ENCODE measurements at places on chromosomes 12 and 14.

DNA sequence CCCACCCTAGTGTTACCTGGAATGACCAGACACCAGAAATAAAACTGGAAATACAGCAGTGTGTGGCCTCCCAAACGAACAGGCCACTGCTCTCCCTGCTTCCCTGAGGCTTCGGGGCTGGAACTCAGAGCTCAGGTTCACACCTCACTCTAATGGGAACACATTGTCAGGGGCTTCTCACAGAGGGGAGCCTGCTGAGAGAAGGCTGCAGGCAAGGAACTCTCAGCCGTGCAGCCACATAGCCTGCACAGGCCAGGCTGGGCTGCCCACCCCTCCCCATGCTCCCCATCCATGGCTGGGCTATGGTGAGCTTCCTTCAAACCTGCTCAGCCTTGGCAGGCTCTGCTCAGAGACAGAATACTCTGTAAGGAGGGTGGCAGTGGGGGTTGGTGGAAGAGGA, 302.5 kb downstream of the EMP1 start:
- no peak for DNase-seq

- DNase-seq: no peak
Measured at GRCh38 chr14:44988694-44989093, 26.7 kb downstream of the TOGARAM1 start.

DNA sequence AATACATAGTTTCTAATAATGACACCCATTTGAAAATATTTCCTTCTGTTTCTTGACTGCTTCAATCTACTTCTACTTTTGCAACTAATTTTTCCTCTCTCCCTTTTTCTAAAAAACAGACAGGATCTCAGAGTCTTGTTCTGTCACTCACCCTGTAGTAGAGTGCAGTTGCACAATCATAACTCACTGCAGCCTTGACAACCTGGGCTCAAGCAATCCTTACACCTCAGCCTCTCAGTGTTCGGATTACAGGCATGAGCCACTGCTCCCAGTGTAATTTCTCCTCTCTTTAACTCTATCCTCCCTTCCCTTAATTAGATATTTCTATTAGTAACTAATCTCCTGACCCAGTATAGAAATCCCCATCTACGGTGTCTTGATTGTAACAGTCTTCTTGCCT, 45.4 kb downstream of the SENP1 start:
- no peak for DNase-seq

GRCh38 chr14:103398427-103399195, 13.4 kb downstream of the MARK3 start:
- DNase-seq: no peak

GRCh38 chr12:1937481-1938224, 19.2 kb upstream of the CACNA2D4 start:
- no peak for DNase-seq

DNA sequence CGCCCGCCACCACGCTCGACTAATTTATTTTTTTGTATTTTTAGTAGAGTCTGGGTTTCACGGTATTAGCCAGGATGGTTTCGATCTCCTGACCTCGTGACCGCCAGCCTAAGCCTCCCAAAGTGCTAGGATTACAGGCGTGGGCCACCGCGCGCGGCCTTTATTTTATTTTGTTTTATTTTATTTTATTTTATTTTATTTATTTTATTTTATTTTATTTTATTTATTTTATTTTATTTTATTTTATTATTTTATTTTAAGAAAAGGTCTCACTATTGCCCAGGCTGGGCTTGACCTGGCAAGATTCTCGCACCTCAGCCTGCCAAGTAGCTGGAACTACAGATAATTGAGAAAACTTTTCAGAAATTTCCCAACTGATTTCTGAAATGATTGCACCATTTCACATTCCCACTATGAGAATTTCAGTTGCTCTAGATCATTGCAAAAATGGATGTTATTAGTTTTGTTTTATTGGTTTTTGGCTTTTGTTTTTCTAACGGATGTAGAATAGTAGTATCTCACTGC, 358.3 kb downstream of the SLC6A15 start:
- no peak for DNase-seq

DNA sequence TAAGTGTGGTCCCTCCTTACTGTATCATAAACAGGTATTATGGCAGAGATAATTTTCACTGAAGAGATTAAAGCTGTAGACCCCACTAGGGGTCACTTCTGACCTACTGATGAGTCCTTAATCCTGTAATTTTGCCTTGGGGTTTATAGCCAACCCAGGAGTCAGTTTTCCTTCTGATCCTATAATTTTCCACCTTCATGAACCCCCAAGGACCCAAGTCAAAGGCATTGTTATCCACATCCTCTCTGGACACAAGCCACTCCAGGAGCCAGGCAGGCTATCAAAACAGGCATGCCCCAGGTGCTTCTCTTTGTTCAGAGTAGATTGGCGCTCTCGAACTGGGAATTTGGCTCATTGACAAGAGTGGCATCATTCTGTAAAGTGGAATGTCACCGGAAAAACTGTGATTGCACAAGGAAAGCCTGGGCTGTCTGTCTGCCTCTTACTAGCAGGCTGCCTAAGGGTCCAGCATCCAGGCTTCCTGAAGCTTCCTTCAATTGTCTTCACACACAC, 1523.2 kb upstream of the FLRT2 start:
- no peak for DNase-seq

DNA sequence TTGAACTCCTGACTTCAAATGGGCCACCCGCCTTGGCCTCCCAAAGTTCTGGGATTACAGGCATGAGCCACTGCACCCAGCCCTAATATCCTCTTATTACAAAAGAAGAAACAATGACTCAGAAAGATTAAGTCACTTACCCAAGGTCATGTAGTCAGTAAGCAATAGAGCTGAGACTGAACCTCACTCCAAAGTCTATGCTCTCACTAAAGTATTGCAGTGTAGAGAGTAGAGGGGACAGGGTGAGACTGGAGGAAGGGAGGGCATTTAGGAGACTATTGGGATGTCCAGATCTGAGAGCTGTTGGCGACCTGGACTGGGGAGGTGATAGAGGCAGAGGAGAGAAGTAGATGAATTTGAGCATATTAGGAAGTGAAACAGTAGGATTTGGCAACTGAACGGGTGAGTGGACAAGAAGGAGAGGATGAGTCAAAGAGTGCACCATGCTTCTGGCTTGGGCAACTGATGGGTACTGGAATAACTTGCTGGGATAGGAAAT, 11.8 kb downstream of the P2RX7 start:
- DNase-seq: peak; percentile 63

- DNase-seq: peak; percentile 76
Measured at GRCh38 chr12:66409195-66409871, 107.0 kb downstream of the HELB start.

DNA sequence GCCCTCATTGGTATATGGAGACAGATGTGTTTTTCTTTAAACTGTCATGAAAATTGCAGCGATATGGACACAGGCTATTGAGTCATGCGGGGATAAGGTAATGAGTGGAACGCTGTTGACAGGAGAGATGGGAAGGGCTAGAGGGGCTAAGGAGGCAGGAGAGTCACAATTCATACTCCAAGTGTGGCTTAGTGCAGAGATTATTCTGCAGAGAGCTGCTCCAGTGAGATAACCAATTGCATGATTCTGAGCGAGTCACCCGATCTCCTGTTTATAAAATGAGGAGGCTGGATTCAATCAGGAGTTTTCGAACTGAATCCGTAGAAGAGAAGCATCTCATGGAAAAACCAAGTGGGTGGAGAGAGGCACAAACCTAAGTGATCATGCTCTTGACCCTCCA, 106.4 kb upstream of the PLEKHG7 start:
- no peak for DNase-seq

- DNase-seq: no peak
Measured at GRCh38 chr12:5716201-5716600, 228.9 kb downstream of the ANO2 start.

- DNase-seq: no peak
Measured at GRCh38 chr14:54347044-54347443, 49.8 kb upstream of the CDKN3 start.

DNA sequence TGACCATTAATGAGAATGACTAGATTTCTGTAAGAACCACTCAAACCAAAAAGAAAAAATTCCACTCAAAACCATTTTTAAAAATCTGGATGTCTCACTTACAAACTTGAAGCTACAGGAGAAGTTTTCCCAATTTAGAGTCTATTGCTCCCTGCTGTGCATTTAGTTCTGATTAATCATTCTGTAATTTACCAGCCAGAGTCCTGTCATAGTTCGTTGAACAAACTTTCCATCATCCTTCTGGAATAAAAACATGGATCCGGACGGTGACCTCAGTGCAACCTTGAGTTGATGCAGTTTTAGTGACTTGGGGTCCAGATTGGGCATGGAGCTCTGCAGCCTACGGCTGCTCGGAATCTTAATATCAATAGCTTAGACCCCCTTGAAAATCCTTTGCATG, 73.4 kb downstream of the PRMT8 start:
- DNase-seq: no peak

GRCh38 chr12:54697851-54698250, 49.7 kb upstream of the DCD start:
- no peak for DNase-seq

- no peak for DNase-seq
Measured at GRCh38 chr12:124543052-124543589, 24.3 kb downstream of the NCOR2 start.

GRCh38 chr12:17028348-17028747, 422.4 kb upstream of the LMO3 start:
- no peak for DNase-seq

DNA sequence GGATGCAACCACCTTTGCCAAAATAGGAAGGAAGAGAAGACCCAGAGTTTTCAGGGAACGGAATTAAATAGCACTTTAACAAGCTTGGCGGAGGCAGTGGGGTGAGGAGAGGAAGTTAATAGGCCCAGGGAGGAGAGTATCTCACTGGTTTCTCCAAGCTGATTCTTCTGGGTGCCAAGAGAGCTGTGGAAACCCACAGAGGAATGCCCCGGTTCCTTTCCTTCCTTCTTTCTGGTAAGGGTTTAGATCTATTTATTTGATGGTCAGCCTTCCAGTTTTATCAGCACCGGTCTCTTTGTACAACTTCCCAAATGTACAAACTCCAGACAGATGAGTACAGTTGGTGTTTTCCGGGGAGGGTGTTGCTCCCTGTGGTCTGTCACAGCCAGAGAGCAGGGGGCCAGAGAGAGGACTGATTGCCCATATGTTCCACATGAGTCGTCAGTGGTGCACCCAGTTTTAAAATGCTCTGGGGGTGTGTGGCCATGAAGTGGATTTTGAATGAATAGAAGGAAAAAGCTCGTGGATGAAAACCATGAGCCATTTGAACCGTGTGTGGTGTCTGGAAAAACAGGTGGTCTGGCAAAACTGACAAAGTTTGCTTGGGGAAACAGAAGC, 26.6 kb downstream of the PRKCH start:
- DNase-seq: peak; percentile 8

GRCh38 chr12:102052192-102053061, 9.4 kb downstream of the WASHC3 start:
- DNase-seq: no peak

GRCh38 chr12:119949145-119949544, 39.9 kb upstream of the BICDL1 start:
- no peak for DNase-seq

- no peak for DNase-seq
Measured at GRCh38 chr14:55851301-55851700, 266.9 kb upstream of the PELI2 start.

- DNase-seq: no peak
Measured at GRCh38 chr14:52833891-52834290, 42.5 kb upstream of the GNPNAT1 start.

DNA sequence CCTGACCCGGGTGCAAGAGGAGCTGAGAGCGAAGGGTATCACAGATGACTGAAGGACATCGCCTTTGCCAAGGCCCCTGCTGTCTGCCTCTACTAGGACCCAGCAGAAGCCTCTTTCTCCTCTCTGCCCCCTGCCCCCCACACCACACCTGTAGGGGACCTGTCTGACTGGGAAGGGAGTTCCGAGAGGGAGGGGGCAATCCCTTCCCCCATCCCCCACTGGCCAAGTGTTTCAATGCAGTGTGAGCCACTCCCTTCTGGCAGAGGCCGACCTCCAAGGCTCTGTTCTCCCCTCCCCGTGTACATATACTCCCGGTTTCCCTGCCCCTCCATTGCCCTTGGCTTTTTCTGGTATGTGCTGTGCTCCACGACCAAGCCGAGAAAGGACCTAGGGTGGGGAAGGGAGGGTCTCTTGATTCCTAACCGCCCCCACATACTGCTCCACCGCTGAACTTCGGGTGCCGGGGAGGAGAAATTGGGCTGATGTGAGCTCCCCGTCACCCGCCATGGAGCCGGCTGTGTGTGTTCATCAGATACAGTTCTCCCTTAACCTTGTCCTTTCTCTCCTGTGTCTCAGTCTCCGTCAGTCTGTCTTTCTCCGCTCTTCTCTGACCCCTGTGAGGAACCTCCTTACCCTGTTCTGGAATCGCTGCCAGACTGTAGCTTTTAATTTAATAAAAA, 2.0 kb upstream of the ARHGEF25 start:
- no peak for DNase-seq

- DNase-seq: no peak
Measured at GRCh38 chr12:12723149-12723680, 6.0 kb downstream of the CDKN1B start.

DNA sequence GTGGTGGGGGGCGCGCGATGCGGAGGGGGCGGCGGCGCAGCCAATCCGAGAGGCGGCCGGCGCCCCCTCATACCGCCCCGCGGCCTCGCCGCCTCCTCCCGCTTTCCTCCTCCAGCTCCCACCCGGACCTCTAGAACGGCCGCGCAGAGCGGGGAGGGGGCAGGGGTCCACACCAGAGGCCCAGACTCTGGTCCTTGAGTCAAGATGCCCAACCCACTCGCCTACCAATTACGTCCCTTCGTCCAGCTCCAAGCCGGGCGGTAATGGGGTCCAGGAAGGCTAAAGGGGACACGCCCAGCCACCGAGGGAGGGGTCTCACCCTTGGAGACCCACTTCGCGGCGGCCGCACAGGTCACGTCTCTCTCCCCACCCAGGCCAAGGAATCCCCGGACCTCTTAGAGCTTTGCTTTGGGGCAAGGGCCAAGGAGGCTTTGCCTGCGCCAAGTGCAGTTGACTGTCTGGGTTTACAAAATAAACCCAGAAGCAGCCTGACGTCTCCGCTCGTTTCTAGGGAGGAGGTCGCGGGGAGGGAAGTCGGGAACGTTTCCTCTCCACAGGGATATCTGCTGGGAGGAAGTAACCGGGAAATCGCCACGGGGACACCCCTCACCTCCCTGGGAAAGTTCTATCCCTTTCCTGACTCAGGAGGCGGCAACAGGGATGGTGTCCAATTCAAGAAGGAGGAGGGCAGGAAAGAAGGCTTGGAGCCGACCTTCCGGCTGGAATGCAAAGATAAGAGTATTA, 394 bp upstream of the AMIGO2 start:
- no peak for DNase-seq

GRCh38 chr12:57215668-57216013, 953 bp upstream of the NXPH4 start:
- no peak for DNase-seq

Data from AML-193 (cell line).